ENCODE measurements at places on chromosomes 2 and 18.

- DNase-seq: no peak
Observed at GRCh38 chr2:39203382-39203781, 40.4 kb downstream of the CDKL4 start.

DNA sequence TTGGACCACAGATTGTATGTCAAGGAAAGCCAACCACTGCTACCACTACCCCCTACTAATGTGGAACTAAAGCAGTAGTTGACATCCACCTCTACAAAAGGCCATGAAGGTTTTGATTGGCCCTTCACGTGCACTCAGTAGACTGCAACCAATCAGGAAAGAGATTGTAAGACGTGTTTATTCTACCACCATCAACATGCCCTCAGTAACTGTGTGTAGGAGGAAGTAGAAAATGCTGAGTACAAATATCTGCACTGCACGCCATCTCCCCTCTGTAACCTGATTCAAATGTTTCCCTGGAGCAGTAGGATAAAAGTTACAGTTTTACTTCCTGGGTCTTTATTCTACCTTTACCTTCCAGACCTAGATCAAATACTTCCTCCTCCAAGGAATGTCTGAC, 2.9 kb upstream of the CASP10 start:
- DNase-seq: no peak

GRCh38 chr2:227462462-227462951, 9.4 kb upstream of the AGFG1 start:
- DNase-seq: no peak

DNA sequence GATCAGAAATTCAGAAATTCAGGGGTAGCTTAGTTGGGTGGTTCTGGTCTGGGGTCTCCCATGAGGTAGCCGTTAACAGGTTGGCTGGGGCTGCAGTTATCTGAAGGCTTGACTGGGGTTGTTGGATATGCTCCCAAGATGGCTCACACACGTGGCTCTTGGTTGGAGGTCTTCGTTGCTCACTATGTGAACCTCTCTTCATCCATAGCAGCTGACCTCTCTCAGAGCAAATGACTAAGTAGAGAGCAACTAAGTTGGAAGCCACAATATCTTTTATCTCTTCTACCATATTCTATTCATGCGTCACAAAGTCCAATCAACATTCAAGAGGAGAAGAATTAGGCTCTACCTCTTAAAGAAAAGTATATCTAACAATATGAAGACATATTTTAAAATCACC, 38.7 kb upstream of the SERTAD2 start:
- DNase-seq: no peak

GRCh38 chr2:195842932-195843331, 185.9 kb downstream of the SLC39A10 start:
- DNase-seq: no peak

DNA sequence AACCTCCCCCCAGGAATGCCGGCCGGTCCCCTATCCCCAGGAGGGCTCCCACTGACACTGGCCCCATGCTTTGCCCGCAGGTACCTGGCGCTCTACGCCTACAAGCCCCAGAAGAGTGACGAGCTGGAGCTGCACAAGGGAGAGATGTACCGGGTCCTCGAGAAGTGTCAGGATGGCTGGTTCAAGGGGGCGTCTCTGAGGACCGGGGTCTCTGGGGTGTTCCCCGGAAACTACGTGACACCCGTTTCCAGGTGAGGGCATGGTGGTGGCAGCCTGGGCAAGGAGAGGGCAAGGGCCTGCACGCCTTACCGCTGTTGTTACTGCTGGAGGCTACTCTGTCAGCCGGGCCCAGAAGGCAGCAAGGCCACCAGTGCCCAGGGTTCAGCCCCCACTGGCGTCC, 181.3 kb downstream of the SEPTIN10 start:
- no peak for DNase-seq

DNA sequence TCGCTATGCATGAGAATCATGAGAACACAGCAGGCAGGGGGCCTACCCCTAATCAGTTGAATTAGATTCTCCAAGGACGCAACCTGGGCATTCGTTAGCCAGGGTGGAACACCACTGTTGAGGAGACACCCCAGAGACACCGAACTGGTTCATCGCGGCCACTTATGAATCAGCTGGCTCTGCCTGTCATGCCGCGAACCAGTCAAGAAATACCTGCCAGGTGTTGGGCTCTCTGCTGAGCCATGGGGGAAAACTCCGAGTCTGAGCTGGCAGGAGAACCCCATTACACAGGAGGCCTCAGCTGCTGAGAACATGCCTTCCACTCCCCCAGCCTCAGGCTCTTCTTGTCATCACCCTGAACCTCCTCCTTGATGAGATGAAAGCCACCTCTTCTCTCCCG, 184.3 kb downstream of the SMAD7 start:
- DNase-seq: no peak

GRCh38 chr2:150469706-150470274, 17.7 kb downstream of the RND3 start:
- DNase-seq: no peak

- no peak for DNase-seq
Observed at GRCh38 chr2:239908308-239908707, 116.8 kb downstream of the NDUFA10 start.

GRCh38 chr2:240388471-240389301, 46.8 kb upstream of the GPC1 start:
- DNase-seq: no peak

DNA sequence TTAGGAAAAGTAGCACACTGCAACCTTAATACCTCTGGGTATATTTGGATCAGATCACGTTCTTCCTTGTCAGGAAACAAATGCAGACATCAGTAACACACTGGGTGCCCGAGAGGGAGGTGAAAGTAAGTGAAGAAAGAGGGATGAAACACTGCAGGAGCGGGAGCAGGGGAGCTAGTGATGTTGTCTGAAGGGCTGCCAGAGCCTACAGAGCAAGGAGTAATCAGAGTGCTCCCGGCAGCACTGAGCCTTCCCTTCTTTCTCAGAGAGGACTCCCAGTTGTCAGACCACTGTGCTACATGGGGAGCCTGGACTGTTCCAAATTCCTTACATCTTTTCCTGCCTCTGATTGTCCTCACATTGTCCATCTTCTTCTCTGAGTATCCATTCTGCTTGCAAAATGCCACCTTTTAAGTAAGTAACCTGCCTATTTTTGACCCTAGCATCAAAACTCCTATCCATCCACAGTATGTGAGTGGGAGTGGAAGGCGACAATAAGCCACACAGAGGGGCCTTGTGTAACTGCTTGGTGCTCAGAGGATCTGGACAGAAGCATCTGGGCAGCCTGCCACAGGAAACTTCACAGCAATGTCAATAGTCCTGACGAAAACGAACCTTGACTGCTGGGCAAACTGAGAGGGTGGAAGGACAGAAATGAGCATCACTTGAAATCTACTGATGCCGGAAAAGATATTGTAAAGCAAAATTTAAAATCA, 10.8 kb upstream of the NAB1 start:
- no peak for DNase-seq

- DNase-seq: no peak
Observed at GRCh38 chr2:45774688-45775244, 123.3 kb downstream of the PRKCE start.

- DNase-seq: no peak
Observed at GRCh38 chr2:129935118-129935517, 44.3 kb upstream of the RAB6C start.

DNA sequence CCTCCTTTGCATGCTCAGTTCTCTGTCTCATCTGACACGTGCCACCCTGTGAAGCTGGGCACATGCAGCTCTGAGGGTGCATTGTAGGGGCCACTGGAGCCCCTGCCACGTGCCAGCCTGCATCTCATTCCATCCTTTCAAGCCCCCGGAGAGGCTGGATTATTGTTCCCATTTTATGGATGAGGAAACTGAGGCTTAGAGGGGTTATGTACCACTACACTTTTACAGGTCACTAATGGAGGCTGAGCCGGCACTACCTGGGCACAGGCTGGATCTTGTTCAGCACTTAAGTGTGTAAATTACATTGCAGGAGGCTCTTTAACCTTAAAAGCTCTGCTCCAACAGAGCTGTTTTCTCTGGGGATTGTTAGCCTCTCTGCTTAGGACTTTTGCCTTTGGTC, 47.5 kb downstream of the KCNIP3 start:
- no peak for DNase-seq

- DNase-seq: no peak
Observed at GRCh38 chr2:43576981-43577892, 18.6 kb downstream of the THADA start.

DNA sequence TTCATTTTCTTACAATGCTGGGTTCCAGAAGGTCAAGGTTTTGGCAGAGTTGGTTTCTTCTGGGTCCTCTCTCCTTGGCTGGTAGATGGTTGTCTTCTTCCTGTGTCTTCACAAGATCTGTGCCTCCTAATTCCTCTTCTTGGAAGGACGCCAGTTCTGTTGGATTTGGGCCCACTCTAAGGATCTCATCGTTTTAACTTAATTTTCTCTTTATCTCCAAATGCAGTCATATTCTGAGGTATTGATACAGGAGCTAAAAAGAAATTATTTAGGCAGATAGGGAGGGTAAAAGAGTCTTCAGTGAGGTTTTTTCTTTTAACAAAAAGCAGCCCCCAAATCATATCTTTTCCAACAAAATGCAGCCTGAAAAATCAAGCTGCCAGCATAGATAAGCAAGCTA, 998.4 kb downstream of the SOCS6 start:
- DNase-seq: no peak

DNA sequence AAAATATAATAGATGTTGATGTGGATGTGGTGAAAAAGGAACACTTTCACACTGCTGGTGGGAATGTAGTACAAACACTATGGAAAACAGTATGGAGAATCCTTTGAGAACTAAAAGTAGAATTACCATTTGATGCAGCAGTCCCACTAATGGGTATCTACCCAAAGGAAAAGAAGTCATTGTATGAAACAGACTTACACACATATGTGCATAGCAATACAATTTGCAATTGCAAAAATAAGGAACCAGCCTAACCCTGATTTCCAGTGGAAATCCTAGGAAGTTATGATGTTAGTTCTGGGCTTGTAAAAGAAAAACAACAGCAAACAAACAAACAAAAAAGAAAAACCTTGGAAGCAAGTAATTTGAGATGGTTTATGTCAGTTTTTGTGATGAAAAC, 28.6 kb upstream of the CLASP1 start:
- no peak for DNase-seq

DNA sequence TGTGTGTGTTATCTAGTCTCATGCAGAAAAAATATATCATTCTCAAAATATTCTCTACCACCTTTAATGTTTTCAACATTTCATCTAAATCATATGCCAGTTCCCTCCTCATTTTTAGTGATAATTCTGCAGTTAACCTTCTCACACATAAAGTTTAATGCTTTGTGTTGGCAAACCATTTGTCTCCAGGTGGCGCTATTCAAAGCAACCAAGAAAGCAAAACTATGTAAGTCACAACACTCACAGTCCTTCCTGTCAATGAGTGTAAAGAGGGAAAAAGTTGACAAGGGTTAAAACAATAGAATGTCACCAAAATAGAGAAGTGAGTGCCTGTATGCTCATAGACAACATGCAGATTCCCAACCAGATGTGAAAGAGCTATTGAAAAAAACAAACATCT, 961.6 kb upstream of the LRRTM1 start:
- DNase-seq: no peak

GRCh38 chr2:240948905-240949790, 43.0 kb downstream of the CROCC2 start:
- DNase-seq: no peak

GRCh38 chr18:68402784-68403183, 312.1 kb downstream of the TMX3 start:
- no peak for DNase-seq

DNA sequence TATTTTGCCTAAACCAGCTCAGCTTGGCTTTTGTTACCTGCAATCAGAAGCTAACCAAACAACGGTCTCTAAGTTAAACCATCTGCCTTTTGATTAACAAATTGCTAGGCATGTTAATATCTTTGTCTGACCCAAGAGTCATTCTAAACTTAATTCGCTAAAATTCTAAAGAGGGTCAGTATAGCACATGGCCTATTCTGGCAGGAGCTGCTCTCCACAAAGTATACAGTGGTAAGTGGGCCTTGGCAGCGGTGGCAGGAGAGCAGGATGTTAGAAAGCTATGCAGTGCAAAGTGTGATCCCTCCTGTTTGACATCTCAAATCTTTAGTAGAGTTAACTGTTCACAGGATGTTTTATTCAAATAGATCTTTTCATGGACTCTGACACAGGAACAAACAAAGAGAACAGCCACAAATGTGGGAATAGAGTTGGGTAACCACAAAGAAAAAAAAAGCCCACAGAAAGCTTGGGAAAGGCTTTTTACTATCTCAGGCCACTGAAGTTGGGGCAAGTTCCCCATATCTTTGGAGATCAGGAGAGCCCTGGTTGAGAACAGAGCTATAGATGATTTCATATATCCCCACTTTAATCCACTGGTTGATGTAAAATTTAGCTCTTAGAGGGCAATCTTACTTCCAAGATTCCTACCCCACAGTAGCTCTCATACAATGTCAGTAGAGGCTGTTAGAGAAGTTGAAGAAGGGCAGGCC, 10.6 kb downstream of the CFAP210 start:
- DNase-seq: no peak

DNA sequence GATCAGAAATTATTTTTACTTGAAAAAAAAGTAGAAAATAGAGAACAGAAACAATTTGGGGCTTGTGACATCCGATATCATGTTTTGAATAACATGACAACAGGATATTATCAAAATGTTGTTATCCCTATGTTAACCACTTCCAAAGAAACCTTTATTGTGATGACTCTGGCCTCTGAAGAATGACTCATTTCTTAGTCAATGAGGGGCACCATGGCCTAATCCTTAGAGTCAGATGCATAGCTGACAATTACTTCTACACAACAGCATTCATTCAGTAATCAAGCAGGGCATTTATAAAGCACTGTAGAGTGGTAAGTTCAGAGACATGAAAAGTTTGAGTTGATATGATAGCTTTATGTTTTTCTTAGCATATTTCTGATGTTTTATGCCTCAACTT, 703.0 kb downstream of the RNF144A start:
- no peak for DNase-seq

GRCh38 chr2:170695521-170696410, 19.4 kb upstream of the SP5 start:
- no peak for DNase-seq

- no peak for DNase-seq
Observed at GRCh38 chr18:76064998-76065397, 430.0 kb downstream of the ZNF516 start.

DNA sequence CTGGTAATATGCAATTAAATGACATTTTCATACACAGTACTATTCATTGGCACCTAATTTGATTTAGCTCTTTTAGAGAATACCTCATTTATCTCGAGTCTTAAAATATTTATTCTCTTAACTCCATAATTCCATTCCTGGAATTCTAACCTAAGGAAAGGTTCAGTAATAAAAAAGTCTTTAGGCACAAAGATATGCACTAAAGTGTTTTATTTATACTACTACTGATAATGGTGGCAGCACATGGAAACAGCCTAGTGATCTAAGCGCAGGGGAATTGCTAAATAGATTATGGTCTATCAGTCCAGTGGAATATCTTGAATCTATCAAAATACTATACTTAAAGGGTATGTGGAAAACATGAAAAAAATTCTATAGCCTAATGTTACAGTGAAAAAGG, 142.5 kb upstream of the LTBP1 start:
- no peak for DNase-seq

DNA sequence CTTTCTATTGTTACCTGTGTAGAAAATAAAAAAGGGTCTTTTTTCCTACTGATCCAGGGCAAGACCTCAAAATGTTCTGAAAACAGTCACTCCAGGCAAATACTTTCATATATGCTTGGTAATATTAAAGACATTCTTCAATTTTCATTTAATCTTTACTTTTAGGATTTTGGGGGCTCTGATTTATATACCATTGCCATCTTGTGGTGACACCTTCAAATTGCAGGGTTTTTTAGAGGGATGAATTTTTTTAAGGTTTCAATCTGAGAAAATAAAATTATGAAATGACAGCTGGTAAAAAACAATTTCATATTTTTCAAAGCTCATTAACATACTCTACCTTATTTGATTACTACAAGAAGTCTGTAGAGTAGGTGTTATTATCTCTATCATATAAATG, 26.8 kb downstream of the MAPK4 start:
- DNase-seq: no peak

Data from T-helper 9 cell (primary cell).